ENCODE measurements at places on chromosomes 16 and 17.

DNA sequence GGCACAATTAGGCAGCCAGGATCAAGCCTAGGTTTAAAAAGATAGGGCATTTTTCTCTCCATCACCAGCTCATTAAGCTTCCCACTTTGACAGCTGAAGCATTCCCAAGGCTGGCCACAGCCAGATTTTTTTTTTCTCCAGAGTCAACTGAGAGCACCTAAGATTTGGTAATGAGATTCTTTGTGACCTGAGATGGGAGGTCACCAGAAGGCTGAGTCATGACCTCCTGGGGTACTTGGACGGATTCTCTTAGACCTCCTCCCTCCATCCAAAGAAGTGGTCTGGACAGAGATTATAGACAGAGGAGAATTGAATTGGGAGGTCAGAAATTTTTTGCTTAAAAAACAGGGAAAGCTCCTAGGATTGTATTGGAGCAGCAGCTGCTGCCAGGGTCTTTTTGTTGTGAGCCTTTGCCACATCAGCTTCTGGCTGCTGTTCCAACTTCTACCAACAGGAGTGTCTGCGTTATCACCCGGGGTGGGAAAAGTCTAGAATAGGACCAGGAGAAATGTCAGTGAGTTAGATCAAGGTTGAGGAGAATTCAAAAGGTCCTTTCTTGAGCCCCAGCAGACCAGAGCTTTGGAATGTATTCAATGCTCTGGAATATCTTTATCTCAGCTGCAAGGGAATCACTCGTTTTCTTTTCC is 221.2 kb upstream of the N4BP1 start:
- no peak for DNase-seq

DNA sequence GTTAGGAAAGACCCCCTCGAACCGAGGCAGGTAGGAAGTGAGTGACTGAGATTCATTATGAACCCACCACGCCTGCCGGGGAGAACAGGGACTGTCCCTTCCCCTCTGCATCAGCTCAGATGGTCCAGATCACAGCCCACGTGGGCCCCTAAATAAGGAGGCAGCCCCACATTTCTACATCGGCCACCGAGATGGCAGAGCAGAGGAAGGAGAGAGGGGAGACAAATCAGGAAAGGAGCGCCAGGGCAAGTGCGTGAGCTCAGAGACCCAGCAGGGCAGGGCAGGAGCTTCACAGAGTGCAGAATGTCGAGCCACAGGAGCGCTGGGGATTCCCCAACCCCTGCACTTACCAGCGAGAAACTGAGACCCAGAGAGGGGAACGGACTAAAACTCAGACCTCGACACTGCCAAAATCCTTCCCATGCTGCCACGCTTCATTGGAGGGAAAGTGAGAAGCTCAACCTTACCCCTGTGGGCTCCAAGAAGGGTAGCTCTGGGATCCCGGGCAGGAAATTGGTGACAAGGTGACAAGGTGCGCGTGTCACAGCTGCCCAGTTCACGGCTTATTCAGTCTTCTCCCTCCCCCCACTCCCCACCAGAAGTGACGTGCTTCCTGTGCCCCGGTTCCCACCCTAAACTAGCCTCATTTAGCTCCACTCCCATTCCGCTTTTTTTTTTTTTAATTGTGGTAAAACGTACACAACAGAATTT is at the start of gene ICAM2:
Gene ICAM2, minus strand, starts transcription at position 578 of the 711 bp plus-strand sequence. CDS start 13,942 bp downstream, outside the sequence.
- no peak for DNase-seq

GRCh38 chr17:4738136-4739121 is 1.2 kb upstream of the ZMYND15 start:
- DNase-seq: no peak

- DNase-seq: no peak
Observed at GRCh38 chr17:57289613-57290012, 33.3 kb downstream of the MSI2 start.

DNA sequence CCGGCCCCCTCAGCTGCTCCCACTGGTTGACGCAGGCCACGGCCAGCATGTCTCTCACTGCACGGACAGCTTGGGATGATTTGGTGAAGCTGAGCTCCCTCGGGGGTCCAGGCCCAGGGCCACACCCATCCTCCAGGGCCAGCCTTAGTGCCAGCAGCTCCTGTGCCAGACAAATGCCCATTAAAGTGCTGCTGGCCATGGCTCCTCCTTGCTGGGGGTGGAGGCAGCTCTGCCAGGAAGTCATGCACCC is 2.5 kb downstream of the TRIM47 start:
- no peak for DNase-seq

- DNase-seq: no peak
Observed at GRCh38 chr16:50474138-50474537, 74.1 kb upstream of the NKD1 start.

- DNase-seq: no peak
Observed at GRCh38 chr16:74558873-74559272, 48.0 kb downstream of the GLG1 start.

DNA sequence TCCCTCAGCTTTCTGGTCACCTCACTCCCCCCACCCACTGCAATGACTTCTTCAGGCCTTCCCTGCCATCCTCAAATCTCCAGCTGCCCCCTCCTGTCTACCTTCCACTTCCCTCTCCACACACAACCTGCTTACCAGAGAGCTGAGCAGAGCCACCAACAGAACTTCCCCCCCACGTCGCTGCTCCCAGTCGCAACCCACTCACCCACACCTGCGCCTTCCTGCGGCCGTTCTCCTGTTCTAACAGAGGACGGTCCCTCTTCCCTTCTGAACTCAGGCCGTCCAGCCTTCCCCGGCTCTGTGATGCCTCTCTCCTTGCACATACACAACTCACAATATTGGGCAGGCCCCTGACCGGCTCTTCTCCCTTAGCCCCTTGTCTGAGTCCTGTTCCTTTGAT is 13.6 kb upstream of the NLRC5 start:
- DNase-seq: no peak

- DNase-seq: no peak
Observed at GRCh38 chr16:49849754-49850108, 6.2 kb downstream of the ZNF423 start.

- no peak for DNase-seq
Observed at GRCh38 chr17:37787055-37787757, 42.3 kb upstream of the HNF1B start.

GRCh38 chr16:398561-399339 is 1.8 kb downstream of the NME4 start:
- DNase-seq: no peak

GRCh38 chr16:19997264-19997663 is 76.4 kb downstream of the GPR139 start:
- DNase-seq: no peak

- peak; percentile 66 for DNase-seq
Observed at GRCh38 chr17:42980274-42980765, at the start of gene RUNDC1. Gene RUNDC1, plus strand, starts transcription at chr17:42980565. Its CDS starts 12 bp downstream, at chr17:42980577.

- DNase-seq: no peak
Observed at GRCh38 chr17:68291836-68292688, 767 bp downstream of the ARSG start.

DNA sequence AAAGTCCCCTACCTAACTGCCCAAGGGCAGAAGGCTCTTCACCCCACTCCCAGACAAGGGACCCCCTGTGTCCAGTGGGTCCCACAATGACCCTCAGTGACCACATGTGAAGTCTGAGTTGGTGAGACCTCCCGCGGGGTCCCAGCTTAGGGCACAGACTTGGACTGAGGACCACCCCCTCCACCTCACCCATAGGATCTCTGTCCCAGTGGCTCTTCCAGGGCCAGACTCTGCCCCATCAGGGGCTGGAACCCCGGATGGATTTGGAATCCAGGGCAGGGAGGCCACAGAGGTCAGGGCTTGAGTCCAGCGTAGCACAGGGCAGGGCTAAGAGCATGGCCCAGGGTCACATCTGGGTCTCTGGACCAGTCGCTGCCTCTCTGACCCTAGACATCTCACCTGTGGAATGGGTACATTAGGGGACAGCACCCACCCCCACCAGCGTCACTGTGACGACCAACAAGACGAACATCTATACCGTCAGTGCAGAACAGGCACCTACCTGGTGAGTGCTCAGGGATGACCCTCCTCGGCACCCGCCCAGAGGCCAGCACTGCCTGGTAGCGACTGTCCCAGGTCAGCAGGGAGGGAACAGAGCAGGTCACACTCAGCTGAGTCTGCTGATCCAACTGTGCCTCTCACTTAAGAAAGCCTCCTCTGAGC is 37.7 kb downstream of the TNFRSF13B start:
- DNase-seq: no peak

DNA sequence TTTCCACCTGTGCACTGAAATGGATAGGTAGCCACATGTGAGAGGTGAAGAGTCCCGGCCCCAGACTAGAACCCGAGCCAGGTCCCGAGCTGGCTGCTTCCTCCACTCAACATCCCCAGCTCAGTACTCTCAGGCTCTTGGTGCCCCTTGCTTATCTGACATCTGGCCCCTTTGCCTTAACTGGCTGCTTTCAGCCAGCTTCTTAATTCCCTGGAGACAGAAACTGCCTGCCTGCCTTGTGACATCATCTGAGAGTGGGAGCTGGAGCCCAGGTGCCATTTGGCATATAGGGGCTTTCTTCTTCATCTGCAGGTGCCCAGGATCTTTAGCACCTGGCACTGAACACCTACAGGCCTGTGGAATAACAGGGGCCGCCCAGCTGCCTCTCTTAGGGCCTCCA is 8.9 kb downstream of the CHAD start:
- no peak for DNase-seq

- no peak for DNase-seq
Observed at GRCh38 chr17:58956997-58957724, 149.5 kb downstream of the TRIM37 start.

DNA sequence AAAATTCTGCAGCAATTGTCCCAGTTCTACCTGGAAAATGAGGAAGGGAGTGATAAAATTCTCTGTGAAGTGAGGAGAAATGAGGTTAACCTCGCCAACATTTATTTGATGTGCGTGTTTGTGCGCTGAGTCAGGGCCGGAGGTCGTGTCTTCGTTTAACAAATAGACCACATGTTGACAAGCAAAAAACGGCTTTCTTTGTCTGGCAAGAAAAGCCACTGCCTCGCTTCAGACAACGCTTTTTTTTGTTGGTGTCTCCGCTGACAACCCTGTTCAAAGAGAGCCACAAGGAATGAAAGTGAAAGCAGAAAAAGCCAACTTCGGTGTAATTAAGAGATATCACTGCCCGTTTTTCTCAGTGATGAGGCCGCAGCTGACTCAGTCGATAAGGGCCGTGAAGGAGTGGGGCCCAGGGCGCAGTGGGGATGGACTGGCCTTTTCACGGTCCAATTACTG is 510.6 kb downstream of the CDH13 start:
- no peak for DNase-seq

DNA sequence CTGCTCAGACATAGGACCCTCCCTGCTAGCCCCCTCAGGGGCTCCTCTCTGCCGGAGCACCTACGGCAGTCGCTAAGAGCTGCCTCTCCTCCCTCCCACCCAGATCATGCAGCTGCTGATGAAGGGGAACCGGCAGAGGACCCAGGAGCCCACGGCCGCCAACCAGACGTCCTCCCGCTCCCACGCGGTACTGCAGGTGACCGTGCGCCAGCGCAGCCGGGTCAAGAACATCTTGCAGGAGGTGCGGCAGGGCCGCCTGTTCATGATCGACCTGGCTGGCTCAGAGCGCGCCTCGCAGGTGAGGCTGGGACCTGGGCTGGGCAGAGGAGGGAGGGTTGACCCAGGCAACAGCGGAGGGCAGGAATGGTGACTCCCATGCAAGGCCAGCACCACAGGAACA is 17.0 kb downstream of the BTBD17 start:
- DNase-seq: no peak

GRCh38 chr16:27301236-27301861 is 12.4 kb upstream of the IL4R start:
- DNase-seq: no peak

DNA sequence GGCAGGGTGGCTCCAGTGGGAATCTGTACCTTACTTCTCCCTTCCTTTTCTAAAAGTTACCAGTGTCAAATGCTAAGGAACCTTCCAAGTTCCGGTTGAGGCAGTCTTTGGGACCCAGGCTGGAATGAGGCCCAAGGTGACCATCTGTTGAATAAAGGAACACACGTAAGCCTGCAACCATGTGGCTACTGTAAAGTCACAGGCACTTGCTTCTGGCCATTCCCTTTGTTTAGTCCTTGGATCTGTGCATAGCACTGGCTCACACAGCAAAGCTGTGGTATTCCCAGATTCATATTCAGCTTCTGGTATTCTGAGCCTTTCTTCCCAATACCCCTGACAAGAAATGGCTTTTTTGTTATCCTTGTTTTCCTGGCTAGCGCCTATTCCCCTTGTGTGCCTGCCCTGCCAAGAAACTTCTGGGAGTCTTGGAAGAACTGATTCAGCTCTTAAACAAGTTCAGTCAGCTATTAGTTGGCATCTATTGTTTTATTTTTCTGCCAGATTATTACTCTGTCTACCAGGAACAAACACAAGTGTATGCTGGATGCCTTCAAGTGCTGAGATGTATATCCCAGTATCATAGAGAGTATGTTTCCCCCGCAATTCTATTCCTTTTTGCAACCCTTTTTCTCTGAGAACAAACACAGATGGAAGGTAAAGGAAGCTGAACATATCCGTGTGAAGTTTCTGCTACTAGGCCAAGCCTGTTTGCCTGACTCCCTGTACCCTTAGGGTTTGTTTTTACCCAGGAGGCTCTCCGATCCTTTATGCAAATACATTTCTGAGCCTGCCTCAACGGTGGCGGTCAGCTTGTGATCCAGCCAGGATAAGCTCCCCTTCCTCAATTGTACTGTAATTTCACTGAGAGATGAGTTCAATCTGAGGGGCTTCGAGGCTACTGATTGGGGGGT is 13.2 kb downstream of the TMEM238L start:
- DNase-seq: no peak

- no peak for DNase-seq
Observed at GRCh38 chr16:21565861-21566669, 33.3 kb upstream of the METTL9 start.

- no peak for DNase-seq
Observed at GRCh38 chr16:82544378-82545160, 82.2 kb upstream of the CDH13 start.

DNA sequence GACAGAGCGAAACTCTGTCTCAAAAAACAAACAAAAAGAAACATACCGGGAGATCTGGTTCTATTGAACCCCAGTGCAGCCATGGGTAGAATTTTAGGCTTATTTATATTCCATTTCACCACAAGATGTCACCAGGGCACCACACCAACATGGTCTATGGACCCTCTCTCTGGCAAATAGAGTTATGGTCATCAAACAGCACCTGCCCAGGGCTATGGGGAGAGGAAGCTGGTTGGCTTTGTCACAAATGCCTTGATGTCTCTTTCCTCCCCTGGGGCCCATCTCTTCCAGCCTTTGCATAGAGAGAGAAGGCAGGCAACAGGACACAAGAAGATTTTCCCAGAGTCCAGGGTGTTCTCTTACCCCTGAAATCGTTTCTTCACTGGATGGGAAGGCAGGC is 128.4 kb downstream of the WWOX start:
- DNase-seq: no peak

GRCh38 chr16:86566966-86567700 is 504 bp downstream of the FOXC2 start:
- DNase-seq: no peak

Measured in urinary bladder (tissue), 4 donors.